ENCODE measurements at places on chromosomes 11 and 22.

DNA sequence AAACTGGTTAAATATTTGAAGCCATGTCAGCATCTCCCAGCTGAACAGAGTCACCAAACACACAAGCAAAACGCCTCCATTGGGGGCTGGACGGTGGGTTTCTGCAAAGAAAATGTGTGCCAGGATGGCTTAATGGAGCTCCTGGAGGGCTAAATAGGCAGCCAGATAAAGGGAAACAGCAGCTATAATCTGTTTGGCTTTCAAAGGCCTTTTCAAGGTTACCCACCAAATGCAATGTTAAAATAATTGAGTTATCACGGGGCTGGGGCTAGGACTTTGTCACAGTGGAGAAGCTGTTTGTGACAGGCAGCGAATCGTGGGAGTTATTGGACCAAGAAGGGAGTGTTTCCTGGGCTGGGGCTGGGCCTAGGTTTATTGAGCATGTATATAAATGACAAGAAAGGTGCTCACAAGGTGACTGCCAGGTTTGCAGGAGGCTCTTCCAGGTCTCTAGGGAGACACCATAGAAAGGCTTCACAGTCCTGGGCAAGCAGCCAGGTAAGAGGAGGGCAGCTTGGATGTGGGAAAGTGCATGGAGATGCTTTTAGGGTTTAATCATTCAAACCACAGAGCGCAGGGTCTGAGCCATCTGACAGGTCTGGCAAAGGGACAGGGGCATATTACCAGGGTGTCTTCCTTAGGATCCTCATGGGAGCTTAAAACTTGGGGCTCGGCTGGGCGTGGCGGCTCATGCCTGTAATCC, 28.3 kb downstream of the GRIK4 start:
- DNase-seq, result no peak

DNA sequence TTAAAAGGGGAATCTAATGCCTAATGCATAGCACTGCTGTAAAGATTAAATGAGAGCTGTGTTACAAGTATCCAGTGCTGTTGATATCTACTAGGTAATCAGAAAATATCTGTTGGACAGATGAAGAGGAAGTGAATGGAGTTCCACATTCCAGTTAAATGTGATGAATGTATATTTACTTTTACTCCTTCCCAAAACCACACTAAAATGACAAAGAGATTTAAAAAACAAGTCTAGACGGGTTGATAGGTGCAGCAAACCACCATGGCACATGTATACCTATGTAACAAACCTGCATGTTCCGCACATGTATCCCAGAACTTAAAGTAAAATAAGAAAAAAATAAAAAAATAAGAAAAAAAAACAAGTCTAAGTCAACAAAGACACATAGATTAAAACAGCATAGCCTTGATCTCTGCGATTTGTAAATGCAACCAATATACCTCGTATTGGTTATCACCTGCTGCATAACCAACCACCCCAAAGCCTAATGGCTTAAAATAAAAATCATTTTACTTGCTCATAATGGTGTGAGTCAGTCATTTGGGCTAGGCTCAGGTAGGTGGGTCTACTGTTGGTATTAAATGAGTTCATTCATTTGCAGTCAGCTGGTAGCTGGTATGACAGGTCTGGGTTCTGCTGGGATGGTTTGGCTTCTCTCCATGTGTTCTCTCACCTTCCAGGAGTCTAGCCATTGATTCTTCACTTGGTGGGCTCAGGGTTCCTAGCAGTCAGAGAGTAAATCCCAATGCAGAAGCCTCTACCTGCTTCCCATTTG, 39.7 kb upstream of the SLC6A5 start:
- DNase-seq, result no peak

GRCh38 chr11:111176603-111177002, 68.9 kb upstream of the POU2AF2 start:
- no peak for DNase-seq

DNA sequence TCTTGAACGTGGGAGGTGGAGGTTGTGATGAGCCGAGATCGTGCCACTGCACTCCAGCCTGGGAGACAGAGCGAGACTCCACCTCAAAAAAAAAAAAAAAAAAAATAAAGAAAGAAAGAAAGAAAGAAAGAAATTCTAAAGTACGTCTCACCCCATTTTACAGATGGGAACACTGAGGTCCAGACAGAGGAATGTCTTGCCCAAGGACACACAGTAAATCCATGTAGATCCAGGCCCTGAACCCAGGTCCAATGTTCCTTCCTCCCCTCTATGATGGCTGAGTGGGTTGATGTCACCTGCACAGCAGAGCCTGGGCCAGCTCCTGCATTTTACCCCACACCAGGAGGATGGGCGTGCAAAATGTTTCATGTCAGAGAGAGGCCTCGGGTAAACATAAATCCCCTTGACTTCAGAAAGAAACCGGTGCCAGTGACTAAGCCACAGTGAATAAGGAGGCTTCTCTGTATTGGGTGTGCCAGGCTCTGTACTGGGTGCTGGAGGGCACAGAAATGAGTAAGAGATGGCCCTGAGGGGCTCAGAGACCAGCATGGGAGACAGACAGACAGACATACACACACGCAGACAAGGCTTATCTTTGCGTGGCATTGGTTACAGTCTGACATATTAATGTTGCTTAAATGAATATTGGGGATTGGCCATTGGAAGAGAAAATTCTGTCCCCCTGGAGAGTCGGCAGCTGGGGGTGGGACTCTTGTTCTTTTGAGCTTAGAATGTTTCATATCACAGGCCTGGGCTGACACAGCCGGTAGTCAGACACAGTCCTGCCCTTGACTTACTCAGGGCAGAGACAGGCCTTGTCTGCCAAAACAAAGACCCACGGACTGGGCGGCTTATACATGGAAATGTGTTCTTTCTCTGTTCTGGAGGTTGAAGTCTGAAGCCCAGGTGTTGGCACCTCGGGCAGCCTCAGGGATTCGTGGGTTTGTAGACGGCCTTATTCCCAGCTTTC, 105.4 kb downstream of the MIAT start:
- no peak for DNase-seq

GRCh38 chr11:35838071-35838470, 105.8 kb upstream of the LDLRAD3 start:
- no peak for DNase-seq

GRCh38 chr22:21759646-21760376, 24.2 kb upstream of the YPEL1 start:
- no peak for DNase-seq

DNA sequence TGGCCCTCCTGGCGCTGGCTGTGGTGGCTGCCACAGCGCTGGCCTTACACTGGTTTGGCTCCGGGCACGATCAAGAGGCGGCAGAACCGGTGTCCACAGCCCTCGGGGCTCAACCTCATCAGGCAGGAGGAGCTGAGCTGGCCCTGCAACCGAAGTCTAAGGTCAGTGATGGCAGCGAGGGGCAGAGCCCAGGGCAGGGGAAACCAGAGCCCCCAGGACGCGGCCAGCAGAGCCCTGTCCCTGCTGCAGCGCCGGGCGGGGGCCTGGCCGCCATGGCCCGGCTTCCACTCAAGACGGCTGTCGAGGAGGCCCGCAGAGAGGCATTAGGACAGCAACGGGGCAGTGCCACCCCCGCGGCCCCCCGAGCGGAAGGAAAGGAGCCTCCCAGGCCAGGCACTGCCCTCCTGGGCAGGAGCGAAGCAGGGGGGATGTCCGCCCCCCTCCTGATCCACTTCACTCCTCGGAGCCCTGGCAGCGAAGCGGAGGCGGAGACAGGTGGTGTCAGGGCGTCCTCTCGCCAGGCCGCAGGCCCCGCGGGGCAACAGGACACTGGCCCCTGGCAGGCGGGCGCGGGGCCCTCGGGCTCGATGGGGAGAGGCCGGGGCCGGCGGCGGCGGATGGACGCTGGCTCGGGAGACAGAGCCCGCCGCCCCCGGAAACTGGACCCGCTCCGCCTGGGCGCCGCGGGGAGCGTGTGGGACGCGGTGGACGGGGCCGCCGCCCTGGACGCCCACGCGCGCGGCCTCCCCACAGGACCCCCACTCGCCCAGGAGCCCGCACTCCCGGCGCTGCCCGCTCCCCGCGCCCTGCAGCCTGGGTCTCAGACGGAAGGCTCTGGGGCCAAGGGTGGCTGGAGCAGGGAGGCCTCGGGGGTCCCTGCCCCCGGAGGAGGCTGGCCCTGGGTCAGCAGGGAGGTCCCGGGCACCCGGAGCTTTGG, 895 bp downstream of the KLHDC7B start:
- DNase-seq, result no peak

DNA sequence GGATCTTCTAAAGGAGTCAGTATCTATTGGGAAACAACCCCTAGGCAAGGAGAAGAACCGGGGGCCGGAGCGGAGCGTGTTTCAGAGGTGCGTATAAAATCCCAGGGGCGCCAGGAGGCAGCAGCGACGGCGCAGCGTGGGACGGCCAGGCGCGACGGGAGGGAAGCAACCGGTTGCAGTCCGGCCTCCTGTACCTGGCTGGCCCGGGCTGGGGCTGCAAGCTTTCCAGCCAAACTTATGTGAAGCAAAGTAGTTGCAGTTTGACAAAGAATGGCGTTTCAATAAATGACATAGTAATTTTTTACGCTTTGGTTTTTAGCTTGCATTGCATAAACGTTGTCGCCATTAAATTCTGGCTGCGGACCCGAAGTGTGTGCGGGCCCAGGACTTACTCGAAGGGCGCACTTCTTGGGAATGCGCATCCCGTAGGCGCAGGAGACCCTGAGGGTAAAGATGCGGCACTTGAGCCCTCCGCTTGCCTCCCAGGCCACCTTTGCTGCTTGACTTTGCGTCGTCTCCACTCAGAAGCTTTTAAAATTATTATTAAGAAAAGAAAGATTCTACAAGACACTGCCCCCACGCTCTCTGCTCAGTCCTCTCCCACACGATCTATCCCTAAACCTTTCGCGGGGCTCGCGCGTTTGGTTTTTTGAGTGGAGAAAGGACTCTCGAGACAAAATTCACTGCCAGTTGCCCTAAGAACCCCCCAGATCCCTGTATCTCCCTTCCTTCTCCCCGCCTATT, 1.6 kb upstream of the WT1 start:
- no peak for DNase-seq

DNA sequence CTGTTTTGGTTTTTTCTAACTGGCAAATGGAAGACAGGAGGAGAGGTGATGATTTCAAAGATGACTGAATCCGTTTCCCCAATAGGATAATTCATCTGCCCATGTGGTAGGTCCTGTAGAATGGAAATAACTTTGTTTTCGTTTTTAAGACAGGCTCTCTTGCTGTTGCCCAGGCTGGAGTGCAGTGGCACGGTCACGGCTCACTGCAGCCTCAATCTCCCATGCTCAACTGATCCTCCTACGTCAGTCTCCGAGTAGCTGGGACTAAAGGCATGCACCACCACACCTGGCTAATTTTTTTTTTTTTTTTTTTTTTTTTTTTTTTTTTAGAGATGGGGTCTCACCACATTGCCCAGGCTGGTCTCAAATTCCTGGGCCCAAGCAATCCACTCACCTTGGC, 77.4 kb upstream of the BIRC3 start:
- no peak for DNase-seq

DNA sequence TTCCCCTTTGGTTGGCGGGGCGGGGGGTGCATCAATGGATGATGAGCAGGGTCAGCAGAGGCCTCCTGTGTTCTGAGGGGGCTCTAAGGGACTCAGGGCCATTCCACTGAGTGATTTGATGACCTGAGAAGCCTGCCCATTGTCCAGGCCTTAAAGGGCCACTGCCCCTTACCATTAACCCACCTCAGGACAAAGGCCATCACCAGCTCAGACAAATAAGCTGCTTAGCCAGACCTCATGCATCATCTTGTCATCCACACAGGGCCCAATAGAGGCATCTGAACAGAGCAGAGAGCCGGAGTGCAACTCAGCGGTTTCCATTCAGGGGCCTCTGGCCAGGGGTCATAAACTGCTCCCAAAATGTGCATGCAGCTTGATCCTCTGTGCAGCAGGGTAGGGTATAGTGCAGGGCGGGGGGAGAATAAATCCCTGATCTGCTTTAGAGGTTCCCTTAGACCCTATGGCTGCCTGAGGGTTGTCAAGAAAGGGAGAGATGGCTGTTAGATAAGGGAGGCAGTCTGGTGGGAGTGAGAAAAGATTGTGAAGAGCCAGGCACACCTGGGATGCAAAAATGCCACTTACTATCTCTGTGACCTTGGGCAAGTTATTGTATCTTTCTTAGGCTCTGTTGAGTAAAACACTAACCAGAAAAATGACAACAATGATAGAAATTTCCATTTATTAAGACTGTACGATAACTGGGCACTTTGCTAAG, 375.5 kb upstream of the NARS2 start:
- DNase-seq, result no peak

GRCh38 chr11:1553808-1554594, 18.1 kb downstream of the DUSP8 start:
- no peak for DNase-seq

- DNase-seq, result no peak
Measured at GRCh38 chr11:14065141-14065540, 102.6 kb downstream of the SPON1 start.

- no peak for DNase-seq
Measured at GRCh38 chr11:120998581-120998980, 25.3 kb upstream of the TBCEL start.

- no peak for DNase-seq
Measured at GRCh38 chr11:8110396-8110795, 29.4 kb downstream of the TUB start.

GRCh38 chr22:38704654-38705234, 1.0 kb upstream of the GTPBP1 start:
- no peak for DNase-seq

DNA sequence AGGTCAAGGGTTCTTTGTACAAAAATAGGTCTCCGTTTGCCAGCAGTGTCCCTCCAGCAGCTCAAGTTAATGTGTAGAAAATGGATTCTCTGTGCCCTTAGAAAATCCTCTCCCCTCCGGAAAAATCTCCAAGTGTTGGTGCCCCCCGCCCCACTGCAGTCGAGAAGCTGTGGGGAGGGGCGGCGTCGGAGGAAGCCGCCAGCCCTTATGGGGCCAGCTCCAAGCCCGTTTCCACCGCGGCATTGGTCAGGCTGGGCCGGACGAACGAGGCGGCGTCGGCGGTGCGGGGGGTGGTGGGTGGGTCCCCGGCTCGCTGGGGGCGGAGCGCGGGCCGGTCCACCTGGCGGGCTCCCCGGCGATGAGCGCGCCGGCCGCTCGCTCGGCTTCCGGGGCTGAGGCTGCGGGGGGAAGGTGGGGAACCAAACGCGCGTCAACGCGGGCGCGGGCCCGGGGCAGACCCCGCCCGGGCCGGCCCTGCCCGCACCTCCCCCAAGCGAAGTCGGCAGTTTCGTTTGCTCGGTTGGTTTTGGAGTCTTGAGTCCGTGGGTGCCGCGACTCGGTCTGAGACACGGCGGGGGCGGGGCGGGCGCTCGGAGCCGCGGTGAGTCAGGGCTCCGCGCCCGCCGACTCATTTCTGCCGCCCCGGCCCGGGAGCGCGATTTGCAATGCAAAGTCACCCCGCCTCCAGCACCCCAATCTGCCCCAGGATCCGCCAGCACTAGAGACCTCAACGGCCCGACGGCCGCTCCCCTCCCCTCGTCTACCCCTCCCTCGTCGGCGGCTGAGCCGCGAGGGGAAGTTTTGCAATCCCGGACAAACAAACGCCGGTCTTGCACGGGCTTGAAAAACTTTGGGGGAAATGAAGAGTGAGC, 1.4 kb downstream of the ASCL2 start:
- peak; percentile 59 for DNase-seq

- no peak for DNase-seq
Measured at GRCh38 chr11:18144243-18144642, 11.9 kb downstream of the MRGPRX3 start.

GRCh38 chr11:88482871-88483301, 145.3 kb upstream of the CTSC start:
- no peak for DNase-seq

Data from activated CD8-positive, alpha-beta memory T cell treated with anti-CD3 and anti-CD28 coated beads for 48 hours (primary cell).